EH (cell line): ENCODE measurements at places on chromosomes 5 and 9.
A peak's percentile ranks its signal among the peaks of the same experiment; 100 is the strongest.

- DNase-seq, result no peak
These were observed 77.0 kb upstream of the STARD4 start for GRCh38 chr5:111589316-111589715.

- DNase-seq, result peak; percentile 60
These were observed 332.4 kb upstream of the EFNA5 start for GRCh38 chr5:108003178-108003577.

GRCh38 chr5:32625547-32625946 lies 40.2 kb downstream of the SUB1 start:
- DNase-seq, result no peak

GRCh38 chr5:30661730-30662129 lies 531.8 kb upstream of the CDH6 start:
- no peak for DNase-seq
